Activated naive CD4-positive, alpha-beta T cell (primary cell): ENCODE measurements at places on chromosomes 5 and 9.

DNA sequence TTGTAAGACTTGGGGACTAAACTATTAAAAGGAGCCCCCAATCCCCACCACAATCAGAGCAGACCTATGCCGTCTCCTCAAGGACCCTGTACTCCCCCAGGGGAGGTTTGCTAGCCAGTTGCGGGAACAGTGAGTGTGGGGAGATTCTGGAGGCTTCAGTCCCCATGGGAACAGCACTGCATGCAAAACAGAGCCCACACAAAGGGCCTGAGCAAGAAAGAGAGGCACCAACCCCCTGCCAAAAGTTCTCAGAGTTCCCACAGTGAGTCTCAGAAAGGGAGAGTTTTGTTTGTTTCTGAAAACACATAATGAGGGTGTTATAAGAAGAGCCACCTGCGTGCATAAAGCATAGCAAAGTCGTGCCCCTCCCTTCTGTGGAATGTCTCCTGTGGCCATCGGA, 56.6 kb downstream of the CFAP90 start:
- DNase-seq = no peak

DNA sequence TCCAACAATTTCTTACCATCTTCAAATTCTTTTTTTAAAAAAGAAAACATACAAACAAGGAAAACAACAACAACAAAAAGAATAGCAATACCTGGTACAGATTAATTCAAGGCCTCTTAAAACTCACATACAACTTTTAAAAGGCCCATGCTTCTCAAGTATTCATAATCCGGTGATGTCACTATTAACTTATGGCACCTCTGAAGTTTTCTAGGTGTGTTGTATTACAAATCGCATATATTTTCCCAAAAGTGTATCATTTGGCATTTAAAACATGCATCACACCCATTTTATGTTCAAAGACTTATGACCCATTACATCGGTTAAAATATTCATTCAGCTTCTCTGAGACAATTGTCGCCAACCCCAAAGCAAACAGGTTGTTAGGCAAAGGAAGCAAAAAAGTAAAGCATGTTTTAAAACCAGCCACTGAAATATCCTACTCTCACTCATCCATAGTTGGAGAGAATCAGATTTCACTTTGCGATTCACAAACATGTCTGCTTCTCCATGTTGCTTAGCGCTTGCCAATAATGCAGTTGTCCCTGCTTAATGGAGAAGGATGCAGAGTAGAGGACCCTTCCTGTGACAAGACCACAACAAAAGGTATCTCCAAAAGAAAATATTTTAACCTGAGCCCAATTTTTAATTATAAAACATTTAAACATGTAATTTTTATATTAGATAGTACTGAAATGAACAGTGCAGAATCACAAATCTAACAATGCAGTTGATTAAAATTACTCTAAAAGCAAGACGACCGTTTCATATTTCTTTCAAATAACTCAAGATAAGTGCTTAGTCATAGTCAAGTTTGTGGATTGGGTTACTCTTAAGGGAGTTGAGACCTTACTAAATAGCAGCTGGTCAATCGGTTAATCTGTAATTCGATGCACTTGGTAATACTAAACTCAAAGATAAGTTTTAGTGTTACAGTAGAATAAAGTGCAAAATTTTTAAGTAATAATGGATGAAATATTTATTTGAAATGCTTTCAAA, 1.6 kb downstream of the SKP1 start:
- DNase-seq = no peak

DNA sequence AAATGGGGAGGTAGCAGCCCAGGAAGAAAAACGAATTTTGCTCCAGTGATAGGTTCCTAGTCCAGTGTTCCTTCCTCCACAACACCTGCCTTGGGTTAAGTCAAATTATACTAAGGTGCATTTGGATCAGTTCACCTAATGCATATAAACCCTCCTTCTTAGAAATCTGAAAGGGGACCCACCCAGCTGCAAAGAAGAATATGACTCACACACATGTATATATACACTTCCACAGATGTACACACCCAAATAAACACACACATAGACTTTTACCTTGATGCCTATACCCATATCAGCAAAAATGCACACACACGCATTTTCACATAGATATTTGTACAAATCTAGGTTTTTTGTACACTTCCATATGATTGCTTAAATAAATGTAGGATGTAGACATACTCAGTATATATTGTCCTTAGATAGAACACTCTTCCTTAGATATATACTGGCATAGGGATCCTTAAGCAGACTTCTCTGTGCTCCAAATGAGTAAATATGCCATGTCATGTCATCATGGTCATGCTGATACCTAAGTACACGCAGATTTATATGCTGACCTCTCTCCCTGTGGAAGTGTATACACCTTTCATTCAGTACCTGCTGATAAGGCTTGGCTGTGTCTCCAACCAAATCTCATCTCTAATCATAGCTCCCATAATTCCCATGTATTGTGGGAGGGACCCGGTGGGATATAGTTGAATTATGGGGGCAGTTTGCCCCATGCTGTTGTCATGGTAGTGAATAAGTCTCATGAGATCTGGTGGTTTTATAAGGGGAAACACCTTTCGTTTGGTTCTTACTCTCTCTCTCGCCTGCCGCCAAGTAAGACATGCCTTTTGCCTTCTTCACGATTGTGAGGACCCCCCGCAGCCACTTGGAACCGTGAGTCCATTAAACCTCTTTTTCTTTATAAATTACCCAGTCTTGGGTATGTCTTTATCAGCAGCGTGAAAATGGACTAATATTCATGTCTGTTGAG, 10.2 kb downstream of the ADRB2 start:
- DNase-seq = no peak

DNA sequence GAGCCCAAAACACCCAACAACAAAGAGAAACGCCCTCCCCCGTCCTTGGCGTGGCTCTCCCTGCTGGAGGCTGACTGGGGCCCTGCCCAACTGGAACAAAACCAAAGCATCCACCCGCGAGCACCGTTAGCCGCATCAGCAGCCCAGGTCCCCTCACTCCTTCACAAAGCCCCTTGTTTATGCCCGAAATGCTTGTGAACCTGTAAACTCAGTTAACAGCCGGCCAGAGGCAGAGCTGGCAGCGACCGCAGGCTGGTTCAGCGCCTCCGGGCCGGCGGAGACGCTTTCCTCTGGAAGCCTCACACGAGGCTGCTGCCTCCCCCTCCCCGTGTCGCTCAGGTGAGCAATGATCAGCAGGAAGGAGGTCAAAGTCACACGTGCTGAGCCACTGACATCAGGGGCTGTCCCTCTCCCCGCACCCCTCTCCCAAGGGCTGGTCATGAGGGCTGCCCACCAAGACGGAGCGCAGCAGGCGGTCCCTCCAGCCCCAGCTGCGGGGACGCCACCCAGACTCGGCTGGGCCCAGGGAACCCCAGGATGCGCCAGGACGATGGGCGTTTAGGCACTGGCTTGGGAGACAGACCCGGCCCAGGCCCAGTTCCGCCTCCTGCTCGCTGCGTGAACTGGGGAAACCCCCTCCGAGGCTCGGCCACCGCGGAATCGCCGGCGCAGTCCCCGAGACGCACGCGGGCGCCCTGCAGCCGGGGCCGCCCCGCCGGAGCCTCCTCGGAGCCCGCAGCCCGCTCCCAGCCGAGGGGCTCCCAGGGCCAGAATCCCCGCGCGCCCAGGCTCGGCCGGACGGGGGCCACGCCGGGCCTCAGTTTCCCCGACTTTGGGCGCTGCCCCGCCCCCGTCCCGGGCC, 563 bp downstream of the SNAPC4 start:
- no peak for DNase-seq

DNA sequence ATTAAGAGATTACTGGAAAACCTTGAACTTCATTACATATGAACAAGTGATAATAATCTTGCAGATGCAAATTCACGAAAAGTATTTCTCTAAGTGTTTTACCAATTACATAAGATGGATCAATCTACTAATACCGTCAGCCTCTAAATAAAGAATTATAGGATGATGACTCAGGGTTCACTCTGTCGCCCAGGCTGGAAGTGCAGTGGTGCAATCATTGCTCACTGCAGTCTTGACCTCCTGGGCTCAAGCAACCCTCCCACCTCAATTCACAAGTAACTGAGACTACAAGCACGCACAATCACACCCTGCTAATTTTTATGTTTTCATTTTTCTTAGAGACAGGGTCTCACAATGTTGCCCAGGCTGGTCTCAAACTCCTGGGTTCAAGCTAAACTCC, 56.1 kb downstream of the CHD1 start:
- DNase-seq = no peak

- no peak for DNase-seq
Measured at GRCh38 chr5:102611312-102611711, 112.5 kb upstream of the SLCO6A1 start.

DNA sequence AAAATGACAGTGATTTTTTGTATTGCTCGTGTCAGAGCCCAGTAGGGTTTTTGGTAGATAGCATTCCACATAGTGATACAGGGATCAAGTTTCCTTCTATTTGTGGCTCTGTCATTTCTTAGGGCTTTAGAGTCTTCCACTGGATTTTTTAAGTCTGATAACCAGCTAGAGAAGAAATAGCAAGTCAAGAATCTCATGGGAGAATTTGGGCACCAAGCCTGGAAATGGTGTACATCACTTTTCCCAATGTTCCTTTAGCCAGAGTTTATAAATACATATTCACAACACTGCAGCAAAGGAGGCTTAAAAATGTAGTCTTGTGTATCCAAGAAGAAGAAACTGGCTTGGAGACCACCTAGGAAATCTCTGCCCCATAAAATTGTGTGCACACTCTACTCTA, 647.1 kb upstream of the KLF4 start:
- DNase-seq = no peak

DNA sequence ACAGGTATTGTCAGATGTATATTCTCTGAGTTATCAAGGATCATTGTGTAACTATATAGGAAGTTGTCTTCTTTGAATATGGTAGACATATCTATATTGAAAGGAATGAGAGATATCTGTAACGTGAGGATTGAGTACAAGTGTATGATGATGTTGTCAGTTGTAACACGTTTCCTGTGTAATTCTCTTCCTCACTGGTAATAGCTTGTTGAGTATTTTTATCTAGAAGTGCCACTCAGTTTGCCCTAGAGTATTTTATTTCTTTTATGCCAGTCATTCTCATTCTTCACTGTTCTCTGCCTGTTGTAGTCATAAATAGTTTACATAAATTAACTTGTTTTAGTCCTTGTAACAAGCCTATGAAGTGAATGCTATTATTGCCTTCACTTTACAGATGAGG, 172.1 kb downstream of the BAAT start:
- no peak for DNase-seq

DNA sequence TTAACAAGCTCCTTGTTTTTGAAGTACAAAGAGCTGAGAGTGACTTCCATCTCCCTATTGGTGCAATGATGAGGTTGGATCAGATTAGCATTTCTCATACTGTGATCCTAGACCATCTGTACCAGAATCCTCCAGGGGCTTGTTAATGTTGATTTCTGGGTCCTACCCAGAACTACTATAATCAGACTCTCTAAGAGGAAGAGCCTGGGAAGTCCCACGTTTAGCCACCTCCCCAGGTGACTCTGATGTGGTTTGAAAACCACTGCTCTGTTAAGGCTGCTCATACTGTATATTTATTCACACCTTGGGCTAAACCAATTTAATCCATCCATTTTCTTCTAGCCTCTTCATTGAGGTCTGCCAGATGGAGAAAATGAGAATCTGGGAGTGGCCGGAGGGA, 49.6 kb upstream of the SMIM32 start:
- DNase-seq = no peak

- no peak for DNase-seq
Measured at GRCh38 chr5:176391479-176391878, 2.9 kb downstream of the HIGD2A start.

DNA sequence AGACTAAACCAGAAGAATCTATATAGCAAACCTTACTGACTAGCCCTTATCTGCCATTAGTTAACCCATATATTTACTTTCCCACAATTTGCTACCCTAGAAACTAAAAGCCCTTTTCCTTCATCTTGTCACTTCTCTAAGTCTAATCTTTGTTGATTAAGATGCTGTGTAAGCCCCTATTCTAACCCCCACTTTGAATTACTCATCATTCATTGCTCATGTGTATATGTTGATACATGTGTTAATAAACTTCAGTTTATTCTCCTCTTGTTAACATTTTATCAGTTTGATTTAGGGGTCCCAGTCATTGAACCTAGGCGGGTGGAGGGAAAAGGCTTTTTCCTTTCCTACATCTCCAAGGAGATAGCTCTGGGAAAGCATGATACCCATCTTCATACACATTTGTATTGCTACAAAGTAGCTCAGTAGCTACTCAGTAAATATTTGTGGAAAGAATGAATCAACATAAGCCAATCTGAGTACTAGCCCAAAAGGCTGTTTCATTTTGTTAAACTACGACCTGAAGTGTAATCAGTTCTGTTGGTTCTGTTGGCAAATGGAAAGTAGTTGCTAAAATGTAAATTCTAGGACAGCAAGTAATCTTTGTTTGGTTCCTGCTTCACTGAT, 35.1 kb upstream of the NDFIP1 start:
- no peak for DNase-seq

GRCh38 chr5:36660397-36661049, 54.1 kb downstream of the SLC1A3 start:
- DNase-seq = no peak

DNA sequence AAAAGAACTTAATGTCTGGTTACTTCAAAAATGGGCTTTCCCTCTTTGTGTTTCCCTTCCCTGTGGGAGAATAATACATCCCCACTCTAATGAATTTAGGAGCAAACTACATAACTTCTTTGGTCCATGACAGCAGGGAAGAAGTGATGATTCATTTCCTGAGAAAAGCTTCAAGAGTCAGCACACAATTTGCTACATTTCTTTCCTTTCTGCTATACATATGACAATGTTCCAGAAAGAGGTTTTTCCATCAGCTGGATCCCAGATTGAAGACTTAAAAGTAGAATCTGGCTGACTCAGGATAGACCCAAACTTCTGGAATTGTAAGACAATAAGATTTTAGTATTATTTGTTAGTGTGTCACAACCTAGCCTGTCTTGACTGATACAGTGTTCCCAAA, 126.1 kb downstream of the DRD1 start:
- no peak for DNase-seq

DNA sequence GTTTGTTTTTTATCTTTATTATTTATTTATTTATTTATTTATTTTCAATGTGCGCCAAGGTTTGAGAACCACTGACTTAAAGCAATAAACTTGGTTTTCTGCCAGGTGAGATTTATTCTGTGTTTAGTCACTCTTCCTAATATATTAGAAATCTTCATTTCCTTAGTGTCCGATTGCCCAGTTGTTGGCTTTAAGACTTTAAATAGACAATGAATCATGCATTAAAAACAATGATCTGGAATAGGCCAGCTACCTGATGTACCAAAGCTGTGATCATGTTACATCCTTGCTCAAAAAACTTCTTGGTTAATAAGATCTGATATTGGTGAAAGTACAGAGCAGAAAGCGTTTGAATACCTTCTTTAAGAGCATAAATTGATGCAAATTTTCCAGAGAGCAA, 52.1 kb upstream of the ERBIN start:
- DNase-seq = no peak

GRCh38 chr9:123043081-123043939, 9.8 kb downstream of the GPR21 start:
- no peak for DNase-seq
